ENCODE measurements at places on chromosomes 3 and 15.

DNA sequence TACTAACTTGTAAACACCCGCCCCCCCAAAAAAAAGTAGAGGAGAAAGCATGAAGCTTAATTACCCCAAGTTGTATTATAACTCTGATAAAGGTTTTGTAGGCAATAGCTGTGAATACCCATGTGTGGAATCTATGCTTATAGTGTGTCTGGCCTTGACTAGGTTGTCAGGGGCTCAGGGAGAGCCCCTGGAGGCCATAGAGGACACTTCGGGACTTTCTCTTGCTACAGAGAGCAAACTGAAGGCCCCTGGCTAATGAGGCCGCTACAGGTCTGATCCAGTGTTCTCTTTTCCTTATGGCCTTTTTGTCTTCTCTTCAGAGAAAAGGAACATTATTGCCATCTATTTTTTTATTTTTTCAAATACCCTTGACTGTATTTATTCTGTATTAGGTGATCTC lies 19.1 kb upstream of the SCAANT1 start:
- DNase-seq = no peak

GRCh38 chr3:125175295-125176078 lies 37.1 kb downstream of the SLC12A8 start:
- no peak for DNase-seq

DNA sequence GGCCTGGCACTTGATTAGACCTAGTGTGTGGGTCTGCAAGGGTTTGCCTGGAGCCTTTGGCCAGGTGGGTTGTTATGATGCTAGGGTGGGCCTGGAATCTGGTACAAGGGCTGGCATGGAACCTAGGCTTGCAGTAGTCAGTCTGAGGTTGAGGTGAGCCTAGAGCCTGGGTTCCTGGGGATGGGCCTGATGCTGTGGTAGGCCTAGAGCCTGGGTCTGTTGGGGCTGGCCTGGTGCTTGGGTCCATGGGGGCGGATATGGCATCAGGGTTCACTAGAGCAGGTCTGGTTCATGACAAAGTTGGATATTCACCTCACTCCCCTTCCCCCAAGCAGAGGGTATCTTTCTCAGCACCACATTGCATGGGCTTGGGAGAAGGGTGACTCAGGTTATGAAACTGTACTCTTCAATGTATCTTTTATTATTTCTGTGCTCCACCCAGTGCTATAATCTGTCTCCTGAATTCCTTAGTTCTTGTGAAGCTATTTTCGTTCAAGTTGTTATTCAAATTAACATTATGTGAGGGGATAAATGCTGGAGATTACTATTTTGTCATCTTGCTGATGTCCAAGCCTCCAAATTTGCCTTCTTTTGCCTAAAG lies 274.4 kb downstream of the NFKBIZ start:
- DNase-seq = peak; percentile 88

DNA sequence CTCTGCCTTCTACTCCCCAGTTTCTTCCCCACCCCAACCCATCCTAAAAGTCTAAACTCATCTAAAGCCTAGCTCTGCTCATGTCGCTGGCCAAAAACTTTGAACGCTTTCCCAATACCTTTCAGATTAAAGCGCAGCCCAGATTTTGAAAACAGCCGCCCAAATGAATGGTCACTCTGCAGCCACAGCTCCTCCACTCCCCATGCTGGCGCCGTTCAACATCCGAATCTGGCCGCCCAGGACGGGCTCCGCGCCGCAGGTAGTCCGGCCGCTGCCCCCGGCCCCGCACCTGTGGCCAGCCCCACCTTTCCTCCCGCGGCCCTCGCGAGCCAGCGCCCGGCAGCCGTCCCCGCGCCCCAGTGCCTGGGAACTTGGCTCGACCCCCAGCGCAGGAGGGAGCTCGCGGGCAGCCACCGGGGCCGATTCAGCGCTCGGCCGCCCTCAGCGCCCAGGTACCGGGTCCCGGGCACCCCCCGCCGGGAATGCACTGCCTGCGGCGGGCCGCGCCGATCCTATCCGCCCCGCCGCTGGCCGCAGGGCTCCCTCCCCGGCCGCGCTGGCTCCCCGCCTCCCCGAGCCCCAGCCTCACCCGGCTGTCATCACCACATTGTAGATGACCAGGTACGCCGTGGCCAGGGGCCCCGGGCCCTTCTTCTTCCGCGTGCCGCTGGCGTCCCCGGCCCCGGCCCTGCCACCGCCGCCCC lies 417 bp downstream of the HACD2 start:
- peak; percentile 33 for DNase-seq

Data from epithelial cell of esophagus (primary cell).